MG63 (cell line): ENCODE measurements at places on chromosomes 4 and X. TPM values are rescaled to one million over a fixed set of nuclear protein-coding genes. Genes with fewer than 3 reads are reported as not detected.

Gene OPRPN
- total RNA-seq = not detected in 2 replicates

Gene UGT2A1
- total RNA-seq = not detected in 2 replicates

Gene CXCL11
- 0.66 and 1.3 TPM in 2 replicates for total RNA-seq

- DNase-seq = no peak
These were observed 32.7 kb downstream of the DMD start for GRCh38 chrX:33178690-33179089.

DNA sequence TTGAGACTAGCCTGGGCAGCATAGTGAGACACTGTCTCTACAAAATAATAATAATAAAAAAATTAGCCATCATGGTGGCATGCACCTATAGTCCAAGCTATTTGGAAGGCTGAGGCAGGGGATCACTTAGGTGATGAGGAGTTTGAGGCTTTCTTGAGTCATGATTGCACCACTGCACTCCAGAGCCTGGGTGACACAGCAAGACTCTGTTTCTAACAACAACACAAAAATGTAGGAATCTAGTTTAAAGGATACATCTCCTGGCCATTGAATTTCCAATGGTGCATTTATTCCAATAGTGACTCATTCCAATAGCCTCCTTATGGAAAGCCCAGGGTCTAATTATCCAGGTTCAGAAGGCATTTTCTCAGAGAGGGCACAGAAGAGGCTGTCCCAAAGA lies 21.9 kb upstream of the HERC6 start:
- no peak for DNase-seq

GRCh38 chr4:69467797-69468196 lies 27.9 kb downstream of the UGT2B4 start:
- no peak for DNase-seq

DNA sequence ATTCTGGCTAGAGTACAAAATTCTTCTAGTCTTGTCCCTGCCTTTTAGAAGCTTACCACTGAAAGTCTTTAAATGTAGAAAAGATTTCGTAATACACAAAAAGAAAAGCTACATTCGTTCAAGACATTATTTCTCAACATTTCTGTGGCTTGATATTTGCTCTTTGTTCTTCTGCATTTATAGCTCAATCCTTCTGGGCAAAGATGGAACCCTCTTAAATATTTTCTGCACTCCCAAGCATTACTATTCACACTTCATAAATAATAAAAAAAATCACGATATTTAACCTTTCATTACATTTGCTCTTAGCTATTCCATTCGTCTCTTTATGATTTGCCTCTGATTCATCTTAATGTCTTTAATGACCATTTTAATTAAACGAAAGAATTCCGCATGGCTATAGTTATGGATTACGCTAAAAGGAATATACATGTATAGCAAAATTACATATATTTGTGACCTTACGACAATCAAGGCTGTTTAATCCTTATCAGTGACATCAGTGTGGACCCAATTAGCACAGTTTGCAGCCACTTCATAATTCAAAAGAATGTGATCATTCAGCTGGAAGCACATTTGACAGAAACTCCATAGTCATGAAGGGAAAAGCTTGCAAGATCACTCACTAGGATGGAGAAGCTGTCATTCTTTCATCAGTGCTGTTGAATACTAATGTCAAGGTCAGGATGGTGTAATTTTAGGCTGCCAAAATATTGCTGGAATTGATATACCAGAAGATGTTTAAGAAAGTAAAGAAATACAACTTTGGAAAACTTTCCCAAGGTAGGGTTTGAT lies 1075.0 kb upstream of the TENM3 start:
- DNase-seq = no peak

DNA sequence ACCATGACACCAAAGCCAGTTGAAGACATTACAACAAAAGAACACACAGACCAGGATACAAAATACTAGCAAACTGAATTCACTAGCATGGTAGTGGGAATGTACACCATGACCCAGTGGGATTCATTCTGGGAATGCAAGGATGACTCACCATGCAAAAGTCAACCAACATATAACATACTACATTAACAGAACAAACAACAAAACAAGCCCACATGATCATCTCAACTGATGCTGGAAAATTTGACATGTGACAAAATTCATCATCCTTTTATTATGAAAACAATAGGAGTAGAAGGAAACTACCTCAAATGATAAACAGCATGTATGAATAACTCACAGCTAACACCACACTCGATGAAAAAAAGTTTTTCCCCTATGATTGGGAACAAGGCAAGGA lies 190.2 kb downstream of the DCLK2 start:
- DNase-seq = no peak

GRCh38 chr4:97317671-97318070 lies 825.6 kb downstream of the STPG2 start:
- DNase-seq = no peak

- DNase-seq = no peak
These were observed 83.8 kb downstream of the FHDC1 start for GRCh38 chr4:153019906-153020305.

DNA sequence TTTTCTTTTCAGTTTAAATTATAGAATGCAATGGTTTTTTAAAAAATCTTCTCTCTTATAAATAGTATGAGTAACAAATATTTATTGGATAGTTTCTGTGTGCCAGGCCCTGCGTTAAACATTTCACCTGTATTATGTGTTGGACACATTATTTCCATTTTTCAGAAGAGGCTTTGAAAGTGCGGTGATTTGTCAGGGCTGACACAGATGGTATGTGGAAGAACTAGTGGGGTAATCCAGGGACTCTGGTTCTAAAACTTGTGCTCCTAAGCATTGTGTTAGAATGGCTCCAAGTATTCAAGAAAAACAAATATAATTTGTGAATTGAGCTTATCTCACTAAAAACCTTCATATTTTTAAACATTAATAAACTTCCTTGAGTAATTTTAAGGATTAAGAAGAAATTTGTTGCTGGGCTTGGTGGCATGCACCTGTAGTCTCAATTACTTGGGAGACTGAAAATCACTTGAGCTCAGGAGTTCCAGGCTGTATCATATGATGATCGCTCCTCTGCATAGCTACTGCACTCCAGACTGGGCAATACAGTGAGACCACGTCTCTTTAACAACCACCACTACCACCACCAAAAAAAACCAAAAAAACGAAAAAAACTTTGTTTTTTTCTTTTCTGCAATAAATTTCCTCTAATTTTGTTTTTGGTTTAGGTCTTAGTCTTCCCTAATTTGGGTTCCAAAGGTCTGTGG lies 40.0 kb downstream of the RAPGEF2 start:
- no peak for DNase-seq
